ENCODE measurements at places on chromosomes 3 and 15.

- no peak for DNase-seq
Measured at GRCh38 chr3:194395212-194395611, 3.9 kb downstream of the GP5 start.

GRCh38 chr3:11459186-11459824 is 184.4 kb downstream of the VGLL4 start:
- no peak for DNase-seq

DNA sequence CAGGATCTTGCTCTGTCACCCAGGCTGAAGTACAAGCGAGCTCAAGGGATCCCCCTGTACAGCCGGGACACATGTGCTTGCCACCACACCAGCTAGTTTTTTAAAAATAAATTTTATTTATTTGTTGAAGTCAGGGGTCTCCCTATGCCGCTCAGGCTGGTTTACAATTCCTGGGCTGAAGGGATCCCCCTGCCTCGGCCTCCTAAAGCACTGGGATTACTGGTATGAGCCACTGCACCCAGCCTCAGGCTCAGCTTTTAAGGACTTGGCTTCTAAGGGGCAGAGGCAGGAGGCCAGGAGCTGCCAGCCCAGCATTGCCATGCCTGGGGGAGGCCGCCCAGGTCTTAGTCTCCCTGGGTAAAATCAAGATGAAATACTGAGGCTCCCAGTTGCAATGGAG is 37.3 kb downstream of the HCN4 start:
- no peak for DNase-seq

- DNase-seq = no peak
Measured at GRCh38 chr3:14475621-14476020, 64.5 kb downstream of the GRIP2 start.

DNA sequence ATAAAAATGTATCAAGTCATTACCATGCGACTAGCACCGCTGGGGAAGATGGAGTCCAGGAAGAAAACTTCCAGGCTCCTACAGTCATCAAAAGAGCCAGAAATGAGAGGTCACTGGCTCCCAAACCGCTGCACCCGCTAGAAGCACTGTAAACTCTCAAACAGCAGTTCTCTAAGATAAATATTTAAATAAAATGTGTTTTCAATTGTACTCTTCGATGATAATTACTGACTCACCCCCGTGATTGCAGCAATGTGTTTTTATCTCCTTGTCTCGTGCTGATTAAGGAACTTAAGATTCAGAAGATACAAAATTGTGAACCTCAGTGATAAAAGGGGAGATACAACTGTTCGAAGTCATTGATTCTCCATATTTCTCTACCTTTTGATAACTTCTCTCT is 45.8 kb upstream of the FOXP1 start:
- no peak for DNase-seq

DNA sequence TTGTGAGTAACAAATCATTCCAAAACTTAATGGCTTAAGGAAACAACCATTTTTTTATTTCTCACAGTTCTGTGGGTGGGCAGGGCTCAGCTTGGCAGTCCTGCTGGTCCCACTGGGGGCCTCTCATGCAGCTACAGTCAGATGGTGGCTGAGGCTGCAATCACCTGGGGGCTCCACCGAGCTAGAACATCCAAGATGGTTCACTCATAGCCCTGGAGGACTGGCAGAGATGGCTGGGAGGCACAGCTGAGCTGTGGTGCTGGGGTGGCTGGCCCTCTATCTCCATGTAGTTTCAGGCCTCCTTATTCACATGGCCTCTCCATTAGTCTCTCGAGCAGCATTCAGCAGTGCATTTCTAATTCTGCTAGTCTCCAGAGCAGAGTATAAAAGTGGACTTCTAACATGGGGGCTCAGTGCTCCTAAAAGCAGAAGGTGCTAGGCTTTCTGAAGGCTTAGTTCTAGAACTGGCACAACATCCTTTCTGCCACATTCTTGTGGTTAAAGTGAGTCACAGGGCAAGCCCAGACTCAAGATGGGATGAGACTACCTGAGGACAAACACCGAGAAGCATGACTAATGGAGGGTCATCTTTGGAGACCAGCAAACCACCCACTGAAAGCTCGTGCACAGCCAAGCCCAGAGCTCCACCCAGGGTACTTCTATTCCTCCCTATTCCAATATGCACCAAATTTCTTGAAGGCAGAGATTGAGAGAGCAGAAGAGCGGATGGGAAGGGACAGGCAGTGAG is 6.3 kb downstream of the CAV3 start:
- DNase-seq = no peak

DNA sequence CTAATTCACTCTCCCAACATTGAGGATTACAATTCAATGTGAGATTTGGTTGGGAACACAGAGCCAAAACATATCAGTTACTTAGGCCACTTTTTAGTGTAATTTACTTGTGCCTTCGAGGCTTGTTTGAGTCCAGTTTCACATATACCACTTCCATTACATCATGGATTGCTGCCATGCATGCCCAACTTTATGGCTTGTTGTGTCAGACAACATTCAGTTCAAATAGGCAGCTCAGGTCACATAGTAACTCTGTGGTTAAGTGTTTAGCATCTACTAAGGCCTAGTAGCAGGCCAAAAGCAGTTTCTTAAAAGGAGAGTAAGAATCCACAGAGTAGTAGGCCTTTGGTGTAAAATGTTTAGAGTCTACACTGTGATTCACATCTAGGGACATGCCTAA is 164.3 kb upstream of the GMNC start:
- DNase-seq = no peak

- no peak for DNase-seq
Measured at GRCh38 chr3:189369636-189370035, 197.9 kb downstream of the TPRG1 start.

GRCh38 chr3:21390856-21391255 is 360.2 kb downstream of the ZNF385D start:
- DNase-seq = no peak

- DNase-seq = no peak
Measured at GRCh38 chr3:149245738-149246451, 24.3 kb upstream of the CP start.

GRCh38 chr15:60283936-60284335 is 113.8 kb downstream of the ANXA2 start:
- no peak for DNase-seq

DNA sequence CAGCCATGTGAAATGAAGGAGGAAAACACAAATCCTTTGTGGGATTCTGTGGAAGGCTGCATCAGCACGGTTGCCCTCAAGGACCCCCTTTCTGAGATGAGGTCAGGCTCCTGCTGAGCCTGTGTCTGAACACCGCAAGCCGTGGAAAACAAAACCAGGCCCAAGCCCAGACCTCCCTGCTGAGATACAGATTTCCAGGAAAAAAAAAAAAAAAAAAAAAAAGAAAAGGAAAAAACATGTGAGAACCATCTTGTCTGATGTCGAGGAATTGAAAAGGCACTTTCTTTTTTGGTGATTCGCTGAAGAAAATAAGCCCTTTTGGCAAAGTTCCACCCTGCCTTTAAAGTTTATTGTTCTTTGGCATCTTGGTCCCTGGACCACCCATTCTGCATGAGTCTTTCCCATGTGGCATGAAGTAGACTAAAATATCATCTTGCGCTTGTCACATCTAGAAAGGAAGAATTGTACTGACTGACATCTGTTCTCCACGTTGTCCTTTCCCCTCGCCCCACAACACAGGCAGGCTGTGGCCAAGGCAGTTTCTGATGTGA is 117.6 kb downstream of the CHST2 start:
- no peak for DNase-seq

DNA sequence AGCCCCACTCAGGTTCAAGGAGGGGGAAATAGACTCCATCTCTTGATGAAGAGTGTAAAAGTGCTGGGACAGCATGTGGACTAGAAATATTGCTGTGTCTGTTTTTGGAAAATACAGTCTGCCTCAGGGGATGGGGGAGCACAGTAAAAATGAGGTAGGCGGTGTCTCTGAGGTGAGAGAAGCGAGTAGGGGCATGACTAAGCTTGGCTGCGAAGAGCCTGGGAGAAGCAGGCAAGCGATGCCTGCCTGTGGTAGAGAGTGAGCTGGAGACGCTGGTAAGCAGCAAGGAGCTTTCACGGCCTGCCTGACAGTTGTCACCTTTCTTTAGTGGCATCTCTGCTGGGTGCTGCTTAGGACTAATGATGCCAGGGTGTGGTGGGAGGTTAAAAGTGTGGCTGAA is 49.0 kb upstream of the DCLK3 start:
- DNase-seq = no peak

GRCh38 chr3:146128939-146129338 is 32.0 kb downstream of the PLOD2 start:
- no peak for DNase-seq

Data from stimulated activated naive CD8-positive, alpha-beta T cell treated with anti-CD3 and anti-CD28 coated beads, Interleukin-15, amount 100 ng/mL, for 72 hours (primary cell).